CD4-positive, CD25-positive, alpha-beta regulatory T cell (primary cell): ENCODE measurements at places on chromosomes 3 and 15. TPM values are rescaled to one million over a fixed set of nuclear protein-coding genes. Genes with fewer than 3 reads are reported as not detected.

DNA sequence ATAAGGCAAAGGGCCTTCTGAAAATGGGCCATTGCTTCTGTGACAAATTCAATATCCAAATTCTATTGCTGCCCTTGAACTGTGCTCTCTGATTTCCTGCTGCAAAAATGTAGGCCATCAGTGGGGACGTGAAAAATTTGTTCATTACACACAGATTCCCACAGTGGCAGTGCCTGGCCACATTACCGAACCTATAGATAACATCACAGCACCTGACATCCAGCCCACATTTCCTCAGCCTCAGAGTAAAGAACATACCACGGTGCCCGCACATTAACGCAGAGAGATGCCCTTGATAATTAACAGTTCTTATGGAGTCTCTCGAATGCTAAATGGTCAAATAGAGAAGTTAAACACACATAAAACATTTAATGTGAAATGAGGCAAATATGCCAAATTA lies 931.6 kb upstream of the CFAP20DC start:
- DNase-seq = no peak

The RPN1 gene
- total RNA-seq = 94.4 TPM

The ZNF80 gene
- 1.7 TPM for total RNA-seq

The AHSG gene
- not detected for total RNA-seq

GRCh38 chr3:52408466-52408865 lies 36.4 kb downstream of the SEMA3G start:
- DNase-seq = no peak

DNA sequence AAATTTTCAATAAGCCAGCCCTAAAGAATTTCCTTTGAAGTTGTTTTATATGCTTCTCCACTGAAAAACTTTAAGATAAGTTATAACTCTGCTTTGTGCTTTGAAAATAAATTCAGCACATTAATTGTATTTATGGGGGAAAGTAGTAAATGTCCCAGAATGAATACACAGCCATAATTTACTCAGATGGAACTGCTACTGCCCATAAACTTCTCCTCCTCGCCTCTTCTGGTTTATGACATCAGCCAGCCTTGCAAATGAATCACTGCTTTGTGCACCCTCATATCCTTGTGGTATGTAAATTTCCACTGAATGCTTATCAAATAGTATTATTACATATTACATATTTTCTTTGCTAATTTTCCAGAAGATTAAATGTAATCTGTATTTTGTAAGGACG lies 302.0 kb downstream of the DIPK2A start:
- no peak for DNase-seq

The ATP13A4 gene
- 1.6 TPM for total RNA-seq

The TNFSF10 gene
- 29.1 TPM for total RNA-seq

DNA sequence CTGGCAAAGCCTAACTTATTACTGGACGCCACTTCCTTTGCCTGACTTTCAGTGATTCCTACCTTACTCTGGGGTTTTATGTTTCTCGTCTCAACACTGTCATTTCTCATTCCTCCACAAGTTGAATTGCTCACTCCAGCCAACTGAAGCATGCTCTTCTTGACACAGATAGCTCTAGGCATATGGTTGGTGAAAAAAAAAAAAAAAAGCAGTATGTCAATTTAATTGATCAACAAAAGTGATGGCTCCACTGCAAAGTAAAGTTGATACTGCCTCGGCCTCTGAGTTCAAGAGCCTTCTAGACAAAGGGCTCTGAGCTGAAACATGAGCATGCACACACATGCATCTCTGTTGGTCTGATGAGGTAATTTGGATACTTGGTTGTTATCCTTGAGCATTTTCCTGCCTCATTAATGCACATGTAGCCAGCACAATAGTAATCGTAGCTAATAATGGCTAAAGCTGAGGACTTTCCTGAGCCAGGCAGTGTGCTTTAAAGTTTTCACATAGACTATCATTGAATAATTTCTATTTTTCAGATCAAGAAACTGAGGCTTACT lies 21.4 kb upstream of the UBE2Q2 start:
- DNase-seq = no peak

The CFAP92 gene
- total RNA-seq = not detected

The ZBBX gene
- total RNA-seq = not detected

The MME gene
- total RNA-seq = not detected

DNA sequence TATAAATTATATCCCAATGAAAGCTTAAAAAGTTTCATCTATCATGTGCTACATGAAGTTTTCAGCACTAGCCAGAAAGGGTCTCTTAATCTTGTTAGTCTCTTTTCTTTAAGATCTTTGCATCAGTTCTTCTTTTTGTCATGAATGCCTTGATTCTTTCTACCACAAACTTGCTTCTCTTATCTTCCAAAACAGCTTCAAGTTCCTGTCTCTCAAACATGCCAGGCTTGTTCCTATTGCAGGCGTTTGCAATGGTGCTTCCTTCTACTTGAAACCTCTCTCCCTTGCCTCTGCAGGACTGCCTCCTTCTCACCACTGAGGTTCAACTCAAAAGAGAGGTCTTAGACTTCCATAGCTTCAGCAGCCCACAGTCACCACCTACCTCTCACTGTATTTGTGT lies 104.3 kb upstream of the FRMD4B start:
- DNase-seq = no peak

The KLF15 gene
- not detected for total RNA-seq

The SLC28A1 gene
- not detected for total RNA-seq

- DNase-seq = no peak
These were observed 101.8 kb downstream of the SNRK start for GRCh38 chr3:43388175-43388574.

DNA sequence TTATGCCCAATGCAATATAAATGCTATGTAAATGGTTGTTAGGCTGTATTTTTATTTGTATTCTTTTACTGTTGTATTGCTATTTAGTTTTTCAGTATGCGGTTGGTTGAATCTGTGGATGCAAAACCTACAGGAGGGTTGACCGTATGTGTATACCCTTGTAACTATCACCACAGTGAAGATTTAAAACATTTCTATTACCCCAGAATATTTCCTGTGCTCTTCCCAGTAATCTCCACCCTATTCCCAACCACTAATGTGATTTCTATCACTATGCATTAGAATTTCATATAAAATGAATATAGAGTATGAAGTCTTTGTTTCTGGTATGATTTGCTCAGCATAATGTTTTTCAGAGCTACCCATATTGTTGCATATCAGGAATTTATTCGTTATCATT lies 705.0 kb downstream of the MECOM start:
- DNase-seq = no peak

The HES1 gene
- 10.5 TPM for total RNA-seq

- no peak for DNase-seq
These were observed 90.1 kb upstream of the EPHB3 start for GRCh38 chr3:184471439-184471838.

The ADAMTS7 gene
- not detected for total RNA-seq

DNA sequence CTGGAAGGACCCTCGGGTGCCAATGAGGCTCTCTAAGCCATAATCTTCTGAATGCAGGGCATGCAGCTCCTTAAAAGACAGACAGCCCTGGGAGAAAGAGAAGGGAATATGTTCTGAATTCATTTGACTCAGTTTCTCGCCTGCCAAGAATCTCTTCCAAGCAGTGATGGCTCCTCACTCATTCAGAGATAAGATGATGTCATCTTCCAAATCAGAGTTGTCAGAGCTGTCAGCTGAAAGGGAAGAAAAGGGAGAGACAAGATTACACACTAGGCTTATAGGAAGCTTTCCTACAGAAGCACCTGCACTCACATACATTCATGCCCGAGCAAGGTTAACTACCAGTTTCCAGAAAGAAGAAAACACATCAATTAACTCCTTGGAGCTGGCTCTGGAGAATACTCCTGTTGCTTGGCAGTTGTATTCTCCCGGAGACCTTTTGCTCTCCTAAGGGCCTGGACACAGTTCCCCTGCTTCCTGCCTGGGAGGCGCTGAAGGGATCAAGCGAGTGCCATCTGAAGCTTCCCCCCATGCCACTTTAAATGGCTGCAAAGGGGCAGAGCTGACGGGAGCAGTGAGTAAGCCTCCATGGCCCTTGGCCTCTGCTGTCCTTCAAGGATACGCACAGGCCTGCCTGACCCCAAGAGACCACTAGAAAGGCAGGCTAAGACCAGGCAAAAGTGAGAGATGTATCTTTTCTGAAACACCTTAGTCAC lies 7.7 kb downstream of the RBM15B start:
- no peak for DNase-seq

The PTPRG gene
- not detected for total RNA-seq

DNA sequence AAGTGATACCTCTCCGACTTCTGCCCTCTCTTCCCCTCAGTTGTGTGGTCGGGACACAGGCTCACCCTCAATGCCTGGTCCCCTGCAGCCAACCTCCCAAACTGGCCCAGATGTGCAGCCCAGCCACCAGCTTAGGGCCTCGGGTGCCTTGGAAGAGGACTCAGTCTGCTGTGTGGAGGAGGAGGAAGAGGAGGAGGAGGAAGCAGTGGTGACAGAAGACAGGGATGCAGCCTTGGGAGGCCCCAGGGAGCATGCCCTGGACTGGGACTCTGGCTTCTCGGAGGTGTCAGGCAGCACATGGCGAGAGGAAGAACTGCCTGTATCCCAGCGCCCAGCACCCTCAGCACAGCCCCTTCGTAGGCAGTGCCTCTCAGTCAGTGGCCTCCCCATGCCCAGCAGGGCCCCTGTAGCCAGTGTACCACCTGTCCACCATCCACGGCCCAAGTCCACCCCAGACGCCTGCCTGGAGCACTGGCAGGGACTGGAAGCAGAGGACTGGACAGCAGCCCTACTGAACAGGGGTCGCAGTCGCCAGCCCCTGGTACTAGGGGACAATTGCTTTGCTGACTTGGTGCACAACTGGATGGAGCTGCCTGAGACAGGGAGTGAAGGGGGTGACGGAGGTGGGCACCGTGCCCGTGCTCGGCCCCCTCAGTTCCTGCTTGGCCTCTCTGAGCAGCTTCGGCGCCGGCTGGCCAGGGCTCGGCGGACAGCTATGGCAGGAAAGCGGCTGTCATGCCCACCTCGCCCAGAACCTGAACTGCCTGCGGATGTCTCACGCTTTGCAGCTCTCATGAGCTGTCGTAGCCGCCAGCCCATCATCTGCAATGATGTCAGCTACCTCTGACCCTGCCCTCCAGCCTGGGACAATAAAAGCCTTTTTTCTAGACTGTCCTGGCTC lies 1.3 kb downstream of the INKA1 start:
- DNase-seq = no peak

- DNase-seq = no peak
These were observed 76.4 kb upstream of the ROBO1 start for GRCh38 chr3:79844176-79844575.

GRCh38 chr3:44649709-44650108 lies 1.2 kb downstream of the ZNF35 start:
- no peak for DNase-seq

The CPLX3 gene
- 0.35 TPM for total RNA-seq

The INKA1 gene
- total RNA-seq = 1.2 TPM

- peak; percentile 51 for DNase-seq
These were observed at the start of gene NT5DC2 for GRCh38 chr3:52533623-52534280. NT5DC2 (minus strand) TSS chr3:52533857; CDS start chr3:52533737, 120 bp downstream.

GRCh38 chr15:85125056-85125661 lies 143.5 kb downstream of the PDE8A start:
- no peak for DNase-seq

- DNase-seq = no peak
These were observed 70.8 kb downstream of the RAB11A start for GRCh38 chr15:65939901-65940617.

DNA sequence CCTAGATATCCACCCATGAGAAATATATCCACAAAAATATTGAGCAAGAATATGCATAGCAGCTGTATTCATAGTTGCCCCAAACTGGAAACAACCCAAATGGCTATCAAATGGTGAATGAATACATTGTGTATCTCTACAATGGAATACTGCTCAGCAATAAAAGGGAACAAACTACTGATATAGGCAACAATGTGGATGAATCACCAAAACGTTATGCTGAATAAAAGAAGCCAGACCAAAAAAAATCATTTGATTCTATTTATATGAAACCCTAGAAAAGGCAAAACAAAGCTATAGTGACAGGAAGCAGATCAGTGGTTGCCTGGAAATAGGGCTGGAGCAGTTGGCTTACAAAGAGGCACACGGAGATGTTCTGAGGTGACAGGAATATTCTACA lies 15.5 kb upstream of the CMTM7 start:
- DNase-seq = no peak

The THPO gene
- not detected for total RNA-seq

- DNase-seq = no peak
These were observed 192.5 kb downstream of the P3H2 start for GRCh38 chr3:189927975-189928895.

DNA sequence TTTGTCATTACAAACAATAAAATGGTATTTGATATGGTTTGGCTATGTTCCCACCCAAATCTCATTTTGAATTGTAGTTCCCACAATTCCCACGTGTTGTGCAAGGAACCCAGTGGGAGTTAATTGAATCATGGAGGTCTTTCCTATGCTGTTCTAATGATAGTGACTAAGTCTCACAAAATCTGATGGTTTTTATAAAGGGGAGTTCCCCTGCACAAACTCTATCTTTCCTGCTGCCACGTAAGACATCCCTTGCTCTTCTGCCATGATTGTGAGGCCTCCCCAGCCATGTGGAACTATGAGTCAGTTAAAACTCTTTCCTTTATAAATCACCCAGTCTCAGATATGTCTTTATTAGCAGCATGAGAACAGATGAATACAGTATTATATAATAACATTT lies 15.4 kb upstream of the AADAC start:
- no peak for DNase-seq

The MINDY2 gene
- total RNA-seq = 15.5 TPM

The MAP1A gene
- 1.7 TPM for total RNA-seq

DNA sequence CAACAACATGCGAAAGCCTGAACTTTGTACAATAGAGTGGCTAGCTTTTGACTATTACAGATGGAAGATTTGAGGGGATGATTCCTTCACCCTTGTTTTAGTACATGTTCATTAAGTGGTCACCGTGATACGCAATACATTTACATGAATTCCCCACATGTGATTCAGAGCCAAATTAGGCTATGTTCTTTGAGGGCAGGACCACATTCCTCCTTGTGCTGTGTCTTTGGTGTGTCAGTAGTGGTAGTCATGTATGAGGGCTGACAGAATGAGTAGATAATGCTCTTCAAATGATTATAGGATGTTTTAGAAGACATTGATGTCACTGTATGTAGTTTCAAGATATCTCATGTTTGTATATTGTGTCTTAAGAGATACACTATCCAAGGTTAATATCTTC lies 12.1 kb downstream of the PTPRG start:
- DNase-seq = no peak

GRCh38 chr15:68417051-68417450 lies 14.9 kb downstream of the ITGA11 start:
- DNase-seq = no peak

- no peak for DNase-seq
These were observed 633.7 kb downstream of the ZIC1 start for GRCh38 chr3:148042663-148043445.

DNA sequence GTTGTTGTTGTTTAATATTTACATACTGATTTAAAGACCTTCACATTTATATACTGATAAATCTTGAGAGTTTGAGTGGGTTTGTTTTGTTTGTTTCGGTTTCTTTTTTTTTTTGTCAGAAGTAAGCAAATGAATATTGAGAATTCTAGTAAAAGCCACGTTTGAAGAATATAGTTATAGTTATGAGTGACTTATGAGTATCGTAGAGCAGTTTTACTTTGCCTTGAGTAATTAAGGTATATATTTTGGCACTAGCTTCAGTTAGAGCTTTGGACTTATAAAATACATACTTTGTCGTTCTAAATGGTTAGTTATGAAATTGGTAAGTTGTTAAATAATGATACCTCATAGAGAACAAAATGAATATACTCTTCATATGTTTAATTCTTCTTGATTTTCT lies 27.8 kb downstream of the ATP1B3 start:
- no peak for DNase-seq

The FAM219B gene
- 79.7 TPM for total RNA-seq

The XRN1 gene
- 121 TPM for total RNA-seq
